ENCODE measurements at places on chromosomes 5 and 9.

- DNase-seq, result no peak
Measured at GRCh38 chr5:147179562-147180147, 55.2 kb upstream of the STK32A start.

GRCh38 chr5:2780421-2781171 lies 29.1 kb upstream of the IRX2 start:
- DNase-seq, result no peak

GRCh38 chr5:41433552-41434181 lies 76.7 kb downstream of the PLCXD3 start:
- no peak for DNase-seq

DNA sequence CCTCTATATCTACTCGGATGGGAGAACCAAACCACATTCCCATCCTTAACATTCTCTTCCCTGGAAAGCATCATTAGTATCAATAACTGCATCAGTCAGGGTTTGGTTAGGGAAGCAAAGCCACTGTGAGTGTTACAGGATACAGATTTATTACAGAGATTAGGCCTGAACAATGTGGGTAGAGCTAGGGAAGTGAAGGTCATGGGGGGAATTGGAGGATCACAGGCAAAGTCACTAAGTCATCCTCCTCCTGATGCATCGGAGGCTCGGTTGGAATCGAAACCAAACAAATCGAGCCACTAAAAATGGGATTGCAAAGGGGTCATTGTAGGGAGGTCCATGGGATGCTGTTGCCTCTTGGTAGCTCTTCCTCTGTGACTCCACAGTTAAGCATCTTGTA lies 61.8 kb upstream of the ZBTB43 start:
- DNase-seq, result no peak

DNA sequence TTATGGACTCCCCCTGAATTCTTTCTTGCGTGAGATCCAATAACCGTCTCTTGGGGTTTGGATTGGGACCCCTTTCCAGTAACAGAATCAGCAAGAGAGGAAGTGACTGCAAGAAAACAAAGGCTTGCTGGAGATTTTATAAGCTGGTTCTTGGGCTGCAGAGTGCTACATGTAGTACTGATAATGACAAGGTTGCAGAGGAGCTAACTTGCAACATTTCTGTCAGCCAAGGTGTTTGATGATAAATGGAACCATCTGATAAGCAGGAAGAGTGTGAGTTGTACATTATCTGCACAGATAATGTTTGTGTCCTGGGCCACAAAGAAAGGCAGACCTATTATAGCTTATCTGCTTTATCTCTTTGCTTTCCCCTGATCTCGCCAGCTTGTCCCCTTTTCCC lies 37.1 kb downstream of the DNAJB5 start:
- no peak for DNase-seq

DNA sequence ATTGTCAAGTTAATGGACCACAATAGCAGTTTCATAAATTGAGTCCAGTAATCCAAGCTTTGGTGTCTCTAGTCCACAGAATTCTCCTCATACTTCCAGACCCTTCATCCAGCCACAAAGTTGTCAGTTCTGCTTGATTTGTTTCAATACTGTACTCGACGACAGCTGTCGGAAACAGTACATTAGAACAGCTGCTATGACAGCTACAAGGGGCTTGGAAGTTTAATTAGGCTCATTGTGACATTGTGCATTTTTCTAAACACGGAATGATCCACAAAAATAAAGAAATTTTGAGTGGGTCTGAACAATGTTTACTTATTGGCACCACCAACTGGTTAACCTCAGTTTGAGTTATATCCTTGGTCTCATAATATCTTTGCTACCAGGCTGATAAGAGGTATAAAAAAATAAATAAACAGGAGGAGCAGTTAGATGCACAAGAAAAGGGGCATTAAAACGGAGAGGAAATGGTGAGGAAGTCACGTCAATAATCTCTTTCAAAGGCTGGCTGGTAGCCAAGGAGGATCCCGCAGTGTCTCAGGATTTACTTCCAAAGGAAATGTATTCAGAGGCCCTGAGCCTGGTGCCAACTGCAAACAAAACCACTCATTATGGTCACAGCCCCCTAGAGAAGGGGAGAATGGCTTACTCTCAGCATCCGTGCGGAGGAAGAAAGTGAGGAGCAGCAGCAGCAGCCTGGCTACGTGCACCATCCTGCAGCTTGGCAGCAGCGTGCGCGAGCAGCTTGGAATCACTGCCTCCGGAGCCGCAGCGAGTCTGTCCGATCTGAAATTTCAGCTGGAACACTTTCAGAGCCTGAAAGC lies 933.8 kb upstream of the DMAC1 start:
- DNase-seq, result no peak

DNA sequence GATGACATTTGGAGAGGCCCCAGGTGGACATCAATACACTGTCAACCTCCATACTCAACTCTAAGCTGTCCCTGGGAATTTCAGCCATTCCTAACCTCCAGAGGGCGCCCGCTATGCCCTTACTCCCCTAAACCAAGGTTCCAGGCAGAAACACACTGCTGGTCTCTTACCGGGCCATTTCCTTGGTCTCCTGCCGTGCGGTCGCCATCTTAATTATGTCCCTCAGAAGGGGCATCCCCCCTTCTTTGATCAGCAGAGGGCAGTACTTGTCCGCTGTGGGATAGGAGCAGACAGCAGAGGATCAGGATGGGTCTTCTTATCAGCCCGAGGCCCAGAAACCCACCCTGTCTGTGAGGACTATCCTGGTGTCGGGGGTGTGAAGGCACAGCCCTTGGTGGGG lies 9.3 kb upstream of the ZDHHC12 start:
- DNase-seq, result peak; percentile 96
